ENCODE measurements at places on chromosomes 5 and 9. TPM values are rescaled to one million over a fixed set of nuclear protein-coding genes. Genes with fewer than 3 reads are reported as not detected.

- no peaks in the 10 kb centered on the region for H3K4me1 ChIP-seq
- H3K27me3 ChIP-seq, result no peaks in the 10 kb centered on the region
- H3K4me3 ChIP-seq, result no peak overlapping the region
- DNase-seq, result no peak
Measured at GRCh38 chr9:22170556-22170955, 161.5 kb upstream of the CDKN2B start.

- H3K27ac ChIP-seq, result no peak overlapping the region
- H3K4me3 ChIP-seq, result no peak overlapping the region
- peaks cover 2% of the 10 kb centered on the region for H3K27me3 ChIP-seq
- H3K4me1 ChIP-seq, result no peaks in the 10 kb centered on the region
- H3K36me3 ChIP-seq, result no peaks in the 10 kb centered on the region
- DNase-seq, result no peak
Measured at GRCh38 chr9:6655036-6655435, 9.5 kb upstream of the GLDC start.

- no peak overlapping the region for H3K4me3 ChIP-seq
- H3K27me3 ChIP-seq, result no peaks in the 10 kb centered on the region
- DNase-seq, result no peak
Measured at GRCh38 chr9:99130069-99130468, 25.2 kb downstream of the TGFBR1 start.

DNA sequence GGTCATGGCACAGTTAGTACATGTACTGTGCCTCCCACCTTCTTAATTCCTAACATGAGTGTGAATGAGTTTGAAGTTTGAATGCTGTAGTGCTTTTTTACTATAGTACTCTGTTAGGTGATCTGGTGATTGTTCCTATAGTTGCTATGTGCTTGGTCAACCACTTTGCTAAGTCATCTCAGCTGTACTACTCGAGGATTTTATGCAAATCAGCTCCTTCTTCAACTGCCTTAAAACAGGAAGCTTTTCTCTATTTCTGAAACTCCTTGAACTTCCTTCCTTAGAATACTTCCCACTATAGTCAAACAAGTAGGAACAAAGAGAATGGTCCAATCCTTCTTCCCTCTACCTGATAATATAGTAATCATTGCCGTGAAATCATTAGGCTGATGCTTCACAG lies 219.6 kb downstream of the CTNND2 start:
- no peak overlapping the region for H3K4me3 ChIP-seq
- no peaks in the 10 kb centered on the region for H3K4me1 ChIP-seq
- no peak for DNase-seq
- H3K27ac ChIP-seq, result no peak overlapping the region

GRCh38 chr5:143436871-143437270 lies 33.4 kb upstream of the NR3C1 start:
- DNase-seq, result no peak
- H3K4me3 ChIP-seq, result no peak overlapping the region
- no peak overlapping the region for H3K27ac ChIP-seq

- H3K36me3 ChIP-seq, result no peaks in the 10 kb centered on the region
- no peaks in the 10 kb centered on the region for H3K27me3 ChIP-seq
- no peaks in the 10 kb centered on the region for H3K4me1 ChIP-seq
- H3K4me3 ChIP-seq, result no peak overlapping the region
- DNase-seq, result no peak
Measured at GRCh38 chr9:86368871-86369521, 14.8 kb upstream of the TUT7 start.

DNA sequence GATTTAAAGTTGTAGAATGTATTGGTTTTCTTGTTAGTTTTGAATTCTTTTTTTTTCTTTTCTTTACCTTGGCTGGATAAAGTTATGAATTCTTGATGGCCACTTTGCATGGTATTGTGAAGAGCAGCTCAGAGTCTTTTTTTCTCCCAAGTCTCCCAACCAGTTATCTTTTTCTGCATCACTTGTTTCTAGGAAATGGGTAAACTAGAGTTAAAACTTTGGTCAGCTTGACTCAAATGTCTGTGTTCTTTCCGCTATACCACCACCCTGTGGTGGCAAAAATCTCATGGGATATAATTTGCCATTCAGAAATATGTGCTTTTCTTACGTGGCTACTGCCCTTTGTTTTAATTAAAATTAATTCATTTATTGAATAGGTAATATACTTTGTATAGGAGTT lies 113.2 kb downstream of the UNC13B start:
- no peaks in the 10 kb centered on the region for H3K27me3 ChIP-seq
- no peaks in the 10 kb centered on the region for H3K36me3 ChIP-seq
- H3K27ac ChIP-seq, result no peak overlapping the region
- H3K4me3 ChIP-seq, result no peak overlapping the region

GRCh38 chr5:32791536-32792243 lies 80.6 kb downstream of the NPR3 start:
- no peak overlapping the region for H3K4me3 ChIP-seq
- no peaks in the 10 kb centered on the region for H3K36me3 ChIP-seq
- no peaks in the 10 kb centered on the region for H3K27me3 ChIP-seq
- H3K27ac ChIP-seq, result no peak overlapping the region

DNA sequence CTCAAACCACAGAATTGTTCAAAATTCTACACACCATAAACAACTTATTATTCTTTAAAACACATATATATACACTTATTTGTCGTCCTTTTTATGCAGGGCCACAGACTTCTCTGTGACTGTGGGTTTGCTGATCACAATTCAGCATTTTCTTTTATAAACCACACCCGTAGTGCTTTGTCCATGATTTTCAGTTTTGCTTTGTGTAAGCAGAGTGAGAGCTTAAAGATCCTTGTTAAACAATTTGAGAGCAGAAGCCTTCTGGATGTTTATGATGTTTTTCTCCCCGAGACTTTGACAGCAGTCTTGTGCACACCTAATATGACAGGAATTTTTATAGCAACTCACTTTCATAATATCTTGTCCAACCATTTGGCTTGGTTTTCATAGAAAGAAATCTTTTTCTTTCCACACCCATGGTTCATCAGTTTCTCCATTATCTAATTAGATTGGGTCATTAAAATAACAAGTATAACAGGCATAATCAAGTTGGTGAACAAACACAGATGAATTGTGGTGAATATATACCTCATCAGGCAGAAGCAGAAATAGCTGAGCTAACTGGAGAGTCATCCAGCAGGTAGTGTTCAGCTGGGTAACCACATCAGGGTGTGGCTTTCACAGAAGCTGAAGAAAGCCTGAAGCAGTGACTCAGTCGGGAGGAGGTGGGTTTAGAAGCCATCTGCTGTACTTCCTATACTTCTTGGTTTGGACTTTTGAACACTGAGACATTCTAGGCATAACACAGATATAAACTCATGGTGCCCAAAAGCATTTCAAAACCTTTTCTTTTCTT lies 232.8 kb downstream of the DOCK8 start:
- no peaks in the 10 kb centered on the region for H3K4me1 ChIP-seq
- no peaks in the 10 kb centered on the region for H3K36me3 ChIP-seq
- DNase-seq, result no peak

DNA sequence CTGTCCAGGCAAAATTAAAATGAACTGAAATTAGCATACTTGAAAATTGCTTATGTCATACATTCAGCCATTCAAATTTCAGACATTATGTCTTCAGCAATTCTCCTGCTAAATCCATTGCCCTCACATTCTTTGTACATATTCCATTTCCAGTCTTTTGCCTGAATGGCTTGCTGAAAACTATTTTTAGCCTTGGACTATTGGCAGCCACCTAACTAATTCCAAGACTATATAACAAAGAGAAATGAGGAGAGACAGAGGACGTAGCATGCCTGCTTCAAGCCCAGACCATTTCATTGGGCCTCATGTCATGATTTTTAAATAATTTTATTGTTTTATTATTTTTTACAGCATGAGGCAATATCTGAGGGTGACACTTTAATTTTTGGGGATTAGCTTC lies 100.3 kb downstream of the MRPS30 start:
- no peak overlapping the region for H3K27ac ChIP-seq
- no peaks in the 10 kb centered on the region for H3K27me3 ChIP-seq
- H3K4me1 ChIP-seq, result no peaks in the 10 kb centered on the region
- no peak for DNase-seq

DNA sequence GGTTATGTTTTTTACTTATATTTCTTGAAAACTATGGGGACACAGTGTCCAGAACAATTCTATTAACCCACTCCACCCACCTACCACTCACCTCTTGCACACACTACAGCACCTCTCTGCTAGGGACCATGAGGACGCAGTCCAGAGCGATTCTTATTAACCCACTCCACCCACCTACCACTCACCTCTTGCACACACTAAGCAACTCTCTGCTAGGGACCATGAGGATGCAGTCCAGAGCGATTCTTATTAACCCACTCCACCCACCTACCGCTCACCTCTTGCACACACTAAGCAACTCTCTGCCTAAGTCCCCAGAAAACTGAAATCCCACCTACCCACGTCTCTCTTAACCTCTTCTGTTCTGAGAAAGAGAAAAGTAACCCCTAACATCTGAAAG lies 2.2 kb upstream of the SHROOM1 start:
- no peak overlapping the region for H3K4me3 ChIP-seq
- no peaks in the 10 kb centered on the region for H3K36me3 ChIP-seq
- no peaks in the 10 kb centered on the region for H3K27me3 ChIP-seq
- H3K27ac ChIP-seq, result no peak overlapping the region
- H3K4me1 ChIP-seq, result peaks cover 8% of the 10 kb centered on the region

- peaks cover 2% of the 10 kb centered on the region for H3K27me3 ChIP-seq
- H3K4me1 ChIP-seq, result no peaks in the 10 kb centered on the region
- no peak overlapping the region for H3K4me3 ChIP-seq
- no peaks in the 10 kb centered on the region for H3K36me3 ChIP-seq
- no peak overlapping the region for H3K27ac ChIP-seq
Measured at GRCh38 chr5:109619606-109620005, 70.1 kb upstream of the MAN2A1 start.

GRCh38 chr5:169881702-169882303 lies 98.5 kb downstream of the INSYN2B start:
- no peak overlapping the region for H3K27ac ChIP-seq
- no peaks in the 10 kb centered on the region for H3K4me1 ChIP-seq
- no peak for DNase-seq
- H3K36me3 ChIP-seq, result peaks cover 28% of the 10 kb centered on the region
- no peaks in the 10 kb centered on the region for H3K27me3 ChIP-seq

- H3K36me3 ChIP-seq, result no peaks in the 10 kb centered on the region
- H3K4me3 ChIP-seq, result no peak overlapping the region
- no peak overlapping the region for H3K27ac ChIP-seq
- no peaks in the 10 kb centered on the region for H3K27me3 ChIP-seq
- DNase-seq, result no peak
Measured at GRCh38 chr9:100477241-100477640, 4.3 kb downstream of the TMEFF1 start.

DNA sequence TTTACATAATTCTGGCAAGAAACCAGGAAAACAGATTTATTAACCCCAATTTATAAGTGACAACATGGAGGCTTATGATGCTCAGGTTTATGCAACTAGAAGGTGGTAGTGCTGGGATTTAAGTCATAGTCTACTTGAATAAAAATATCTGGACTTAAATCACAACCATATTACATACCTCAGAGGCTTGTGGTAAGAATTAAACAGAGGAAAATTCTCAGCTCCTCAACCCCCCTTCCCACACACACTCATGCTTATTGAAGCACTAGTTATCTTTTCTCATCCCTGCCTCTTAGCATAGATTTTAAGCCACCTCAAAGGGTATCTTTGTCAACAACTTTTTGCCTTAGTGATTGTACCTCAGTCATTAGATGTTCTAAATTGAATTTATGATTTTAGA lies 731.0 kb downstream of the PRELID2 start:
- no peaks in the 10 kb centered on the region for H3K4me1 ChIP-seq
- H3K4me3 ChIP-seq, result no peak overlapping the region
- no peaks in the 10 kb centered on the region for H3K36me3 ChIP-seq
- no peak for DNase-seq
- no peak overlapping the region for H3K27ac ChIP-seq

GRCh38 chr9:4929917-4930316 lies 55.2 kb upstream of the JAK2 start:
- no peaks in the 10 kb centered on the region for H3K36me3 ChIP-seq
- no peaks in the 10 kb centered on the region for H3K4me1 ChIP-seq
- H3K27me3 ChIP-seq, result no peaks in the 10 kb centered on the region

DNA sequence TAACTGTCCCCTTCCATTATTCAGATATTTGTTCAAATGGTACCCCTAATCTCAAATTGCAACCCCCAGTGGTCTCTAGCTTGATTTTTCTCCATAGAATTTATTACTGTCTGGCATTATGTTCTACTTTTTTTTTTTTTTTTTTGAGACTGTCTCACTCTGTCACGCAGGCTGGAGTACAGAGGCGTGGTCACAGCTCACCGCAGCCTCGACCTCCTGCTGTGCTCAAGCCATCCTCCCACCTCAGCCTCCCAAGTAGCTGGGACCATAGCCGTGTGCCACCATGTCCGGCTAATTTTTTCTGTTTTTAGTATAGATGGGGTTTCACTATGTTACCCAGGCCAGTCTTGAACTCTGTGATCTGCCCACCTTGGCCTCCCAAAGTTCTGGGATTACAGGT lies 2.0 kb upstream of the REEP5 start:
- H3K27me3 ChIP-seq, result no peaks in the 10 kb centered on the region
- H3K36me3 ChIP-seq, result no peaks in the 10 kb centered on the region
- no peak overlapping the region for H3K27ac ChIP-seq
- no peak for DNase-seq
- H3K4me3 ChIP-seq, result no peak overlapping the region
- peaks cover 8% of the 10 kb centered on the region for H3K4me1 ChIP-seq

DNA sequence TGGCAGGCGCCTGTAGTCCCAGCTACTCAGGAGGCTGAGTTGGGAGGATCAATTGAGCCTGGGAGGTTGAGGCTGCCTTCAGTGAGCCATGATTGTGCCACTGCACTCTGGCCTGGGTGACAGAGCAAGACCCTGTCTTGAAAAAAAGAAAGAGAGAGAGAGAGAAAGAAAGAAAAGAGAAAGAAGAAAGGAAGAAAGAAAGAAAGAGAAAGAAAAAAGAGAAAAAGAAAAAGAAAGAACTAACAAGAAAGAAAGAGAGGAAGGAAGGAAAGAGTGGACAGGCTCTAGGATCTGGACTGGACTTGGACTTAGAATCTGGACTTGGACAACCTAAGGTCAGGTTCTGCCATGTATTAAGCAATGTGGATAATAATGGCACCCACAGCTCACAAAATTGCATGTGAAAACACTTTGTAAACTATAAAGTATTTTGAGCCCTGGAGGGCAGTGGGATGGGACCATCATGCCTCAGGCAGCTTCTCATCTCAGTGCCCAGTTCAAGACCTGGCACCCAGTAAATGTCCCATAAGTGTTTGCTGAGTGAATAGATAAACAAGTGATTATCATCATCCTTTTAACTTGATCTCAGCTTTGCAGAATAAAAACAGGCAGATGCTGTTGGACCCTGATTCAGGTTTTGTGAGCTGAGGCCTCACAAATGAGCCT lies 12.8 kb upstream of the PHF19 start:
- peaks cover 23% of the 10 kb centered on the region for H3K4me1 ChIP-seq
- H3K27ac ChIP-seq, result no peak overlapping the region
- DNase-seq, result no peak
- no peak overlapping the region for H3K4me3 ChIP-seq
- no peaks in the 10 kb centered on the region for H3K27me3 ChIP-seq

GRCh38 chr9:22288661-22289060 lies 158.0 kb upstream of the DMRTA1 start:
- H3K36me3 ChIP-seq, result no peaks in the 10 kb centered on the region
- no peak for DNase-seq
- no peak overlapping the region for H3K27ac ChIP-seq
- no peaks in the 10 kb centered on the region for H3K4me1 ChIP-seq
- H3K27me3 ChIP-seq, result peaks cover 19% of the 10 kb centered on the region

Gene CETN3
- total RNA-seq, result 15.5 TPM

Gene FAF2
- 43.5 TPM for total RNA-seq

Gene CYLC2
- total RNA-seq, result not detected

Gene ARSI
- not detected for total RNA-seq

Gene HTR4
- total RNA-seq, result not detected

Gene TAF1L
- total RNA-seq, result not detected

Gene IRX1
- not detected for total RNA-seq

Gene PRRX2
- total RNA-seq, result 0.32 TPM

Data from endothelial cell of umbilical vein (primary cell).